ENCODE measurements at places on chromosomes 1 and 21. TPM values are rescaled to one million over a fixed set of nuclear protein-coding genes. Genes with fewer than 3 reads are reported as not detected.

The DDI2 gene
- 40.0 TPM for total RNA-seq

The ADGRL4 gene
- total RNA-seq = not detected

DNA sequence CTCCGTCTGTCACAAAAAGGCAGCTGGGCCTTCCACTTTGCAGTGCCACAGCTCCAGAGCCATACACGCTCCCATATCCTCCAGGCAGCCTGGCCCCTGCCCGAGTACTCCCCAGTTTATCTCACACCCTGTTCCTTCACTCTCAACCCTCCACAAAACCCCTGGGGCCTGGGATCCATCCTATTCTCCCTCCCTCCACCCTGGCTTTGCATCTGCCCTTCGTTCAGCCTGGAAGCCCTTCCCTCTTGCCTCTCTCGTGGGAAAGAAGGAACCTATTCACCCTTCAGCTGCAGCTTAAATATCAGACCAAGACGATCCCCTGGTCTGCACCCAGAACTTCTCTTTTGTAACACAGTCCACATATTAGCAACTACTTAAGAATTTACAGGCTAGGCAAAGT lies 56.7 kb downstream of the CAMK2N1 start:
- no peak for DNase-seq

- no peak for DNase-seq
These were observed 6.9 kb downstream of the CASQ1 start for GRCh38 chr1:160197231-160197630.

The TAS1R1 gene
- total RNA-seq = not detected

GRCh38 chr1:64539781-64540218 lies 69.9 kb downstream of the CACHD1 start:
- no peak for DNase-seq

DNA sequence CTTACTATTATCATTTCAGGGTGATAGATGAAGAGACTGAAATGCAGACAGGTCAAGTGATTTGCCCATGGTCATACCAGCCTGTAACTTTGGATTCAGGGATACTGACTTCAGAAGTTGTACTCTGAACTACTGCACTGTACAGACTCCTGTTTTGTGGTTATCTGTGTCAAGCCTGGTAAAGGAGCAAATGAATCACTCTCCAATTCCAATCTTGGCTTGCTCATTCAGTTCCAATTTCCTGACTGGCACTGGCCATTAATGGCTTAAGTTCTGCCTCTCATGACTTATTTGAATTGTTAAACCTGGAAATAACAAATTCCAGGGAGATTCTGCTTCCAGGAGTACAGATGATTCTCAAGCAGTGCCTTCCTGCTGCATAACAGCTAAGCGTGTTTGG lies 45.4 kb upstream of the PLD5 start:
- no peak for DNase-seq

The TMEM82 gene
- total RNA-seq = not detected

GRCh38 chr1:200035397-200035955 lies 8.0 kb downstream of the NR5A2 start:
- DNase-seq = no peak

DNA sequence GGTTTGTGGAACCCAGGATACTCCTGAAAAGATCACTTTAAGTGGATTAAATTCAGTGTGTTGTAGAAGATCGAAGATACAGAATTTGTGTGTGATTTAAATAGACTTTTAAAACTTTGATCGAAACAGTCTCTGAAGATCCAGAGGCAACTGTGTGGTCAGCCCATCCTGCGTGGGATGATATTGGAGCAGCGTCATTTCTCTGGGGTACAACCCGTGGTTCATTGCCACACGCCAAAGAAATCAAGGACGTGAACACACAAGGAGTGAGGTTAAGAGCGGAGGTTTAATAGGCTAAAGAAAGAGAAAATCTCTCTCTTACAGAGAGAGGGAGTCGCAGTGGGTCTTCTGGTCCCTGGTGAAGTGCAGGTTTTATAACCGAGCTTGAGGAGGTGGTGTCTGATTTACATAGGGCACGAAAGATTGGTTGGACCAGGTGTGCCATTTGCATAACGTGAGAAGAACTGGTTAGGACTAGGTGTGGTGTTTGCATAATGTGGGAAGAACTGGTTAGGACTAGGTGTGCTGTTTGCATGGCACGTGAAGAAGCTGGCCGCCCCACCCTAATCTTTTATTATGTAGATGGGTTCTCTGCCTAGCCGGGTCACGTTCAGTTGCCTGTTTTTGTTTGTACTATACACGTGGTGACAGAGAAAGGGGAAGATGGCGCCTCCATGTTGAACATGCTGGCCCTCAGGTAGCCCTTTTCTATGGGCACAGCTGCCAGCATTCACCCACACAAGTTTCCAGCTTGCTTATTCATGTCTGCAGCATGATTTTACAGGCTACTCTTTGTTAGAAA lies 82.3 kb downstream of the ADSS2 start:
- DNase-seq = no peak

GRCh38 chr1:15453734-15454133 lies 2.8 kb upstream of the CELA2A start:
- DNase-seq = no peak

DNA sequence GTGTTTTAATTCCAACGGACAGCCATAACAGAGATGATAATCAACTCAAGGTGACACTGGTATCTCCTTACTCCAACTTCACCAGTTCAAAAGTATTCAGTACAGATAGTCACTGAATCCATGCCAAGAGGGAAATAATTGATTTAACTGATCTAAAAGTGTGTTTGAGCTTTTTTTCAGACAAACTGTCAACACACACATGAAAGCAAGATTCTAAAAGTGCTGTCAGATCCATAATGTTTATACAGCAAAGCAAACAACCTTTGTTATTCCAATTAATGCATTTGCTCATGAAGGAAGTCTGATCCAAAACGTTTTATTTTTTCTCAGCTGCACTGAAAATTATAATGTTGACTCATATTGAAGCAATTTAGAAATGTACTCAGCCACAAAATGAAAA lies 5.9 kb upstream of the PRKAA2 start:
- DNase-seq = no peak

GRCh38 chr1:96515925-96516324 lies 205.7 kb upstream of the PTBP2 start:
- DNase-seq = no peak

DNA sequence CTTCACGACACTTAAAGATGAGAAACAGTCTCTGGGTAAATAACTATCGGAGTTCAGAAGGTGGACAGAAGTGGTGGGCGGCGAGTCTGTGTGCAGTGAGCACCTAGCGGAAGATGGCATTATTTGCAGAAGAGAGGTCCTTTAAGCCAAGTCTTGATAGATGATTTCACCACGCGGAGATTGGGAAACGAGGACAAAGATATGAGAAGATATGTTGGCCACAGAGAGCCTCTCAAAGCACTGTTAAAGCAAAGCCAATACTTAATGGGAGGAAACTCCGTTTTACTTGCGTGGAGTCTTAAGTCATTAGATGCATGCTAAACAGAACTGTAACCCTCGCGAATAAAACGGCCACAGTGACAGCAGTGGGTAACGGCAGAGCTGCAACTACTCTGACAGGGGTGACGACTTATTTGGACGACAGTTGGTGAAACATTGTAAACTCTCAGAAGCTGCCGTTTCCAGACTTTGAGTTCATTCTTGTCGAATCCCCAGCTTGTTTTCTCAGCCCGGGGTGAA lies 577 bp upstream of the CEP350 start:
- DNase-seq = peak; percentile 80

GRCh38 chr1:34213956-34214355 lies 37.2 kb downstream of the C1orf94 start:
- DNase-seq = no peak

- DNase-seq = no peak
These were observed 107.6 kb upstream of the GORAB start for GRCh38 chr1:170424346-170424745.

- no peak for DNase-seq
These were observed 225.6 kb upstream of the MAP1LC3C start for GRCh38 chr1:242224461-242224860.

The IFI44 gene
- total RNA-seq = 16.3 TPM

The AK5 gene
- total RNA-seq = not detected

GRCh38 chr1:235122348-235122747 lies 6.3 kb downstream of the TOMM20 start:
- no peak for DNase-seq

DNA sequence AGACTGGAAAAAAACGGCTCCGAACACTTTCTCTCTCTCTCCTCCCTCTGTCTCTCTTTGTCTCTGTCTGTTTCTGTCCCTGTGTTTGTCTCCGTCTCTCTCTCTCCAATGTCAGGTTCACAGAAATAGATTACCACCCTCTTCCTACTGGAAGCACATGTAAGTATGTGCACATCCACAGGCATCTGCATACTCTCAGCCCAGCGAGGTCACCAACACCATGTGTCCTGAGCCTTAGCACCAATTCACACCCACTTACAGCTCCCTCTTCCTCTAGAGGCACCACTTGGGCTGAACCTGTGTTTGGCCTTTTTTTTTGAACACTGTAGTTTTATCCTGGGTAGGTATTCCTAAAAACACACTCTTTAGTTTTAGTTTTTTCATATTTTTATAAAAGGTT lies 130.5 kb downstream of the ETS2 start:
- no peak for DNase-seq

The FOXD2 gene
- total RNA-seq = 0.07 TPM

GRCh38 chr21:45888386-45889009 lies 93.1 kb upstream of the COL6A1 start:
- no peak for DNase-seq

GRCh38 chr1:44038876-44039657 lies 7.8 kb upstream of the SLC6A9 start:
- DNase-seq = no peak

- no peak for DNase-seq
These were observed 64.4 kb upstream of the TLR5 start for GRCh38 chr1:223207293-223208066.

The APCS gene
- not detected for total RNA-seq

The TMEM240 gene
- 2.6 TPM for total RNA-seq

The SLC45A3 gene
- total RNA-seq = not detected

- no peak for DNase-seq
These were observed 223.4 kb upstream of the DUSP10 start for GRCh38 chr1:221965252-221965651.

The RSPH1 gene
- total RNA-seq = 0.26 TPM

GRCh38 chr1:67393737-67394136 lies 36.5 kb downstream of the SERBP1 start:
- DNase-seq = no peak

The TFF3 gene
- not detected for total RNA-seq

- DNase-seq = no peak
These were observed 10.0 kb downstream of the MAEL start for GRCh38 chr1:166999075-166999474.

GRCh38 chr1:205434738-205435137 lies 12.9 kb upstream of the LEMD1 start:
- DNase-seq = no peak

The CELA2A gene
- total RNA-seq = not detected

The MAP3K21 gene
- total RNA-seq = 2.2 TPM

The RIPK4 gene
- not detected for total RNA-seq

GRCh38 chr1:216883518-216883917 lies 160.3 kb upstream of the ESRRG start:
- DNase-seq = no peak
